ENCODE measurements at places on chromosomes 3 and 15. TPM values are rescaled to one million over a fixed set of nuclear protein-coding genes. Genes with fewer than 3 reads are reported as not detected.

GATA2 gene
- total RNA-seq, result 0.64 TPM

DNA sequence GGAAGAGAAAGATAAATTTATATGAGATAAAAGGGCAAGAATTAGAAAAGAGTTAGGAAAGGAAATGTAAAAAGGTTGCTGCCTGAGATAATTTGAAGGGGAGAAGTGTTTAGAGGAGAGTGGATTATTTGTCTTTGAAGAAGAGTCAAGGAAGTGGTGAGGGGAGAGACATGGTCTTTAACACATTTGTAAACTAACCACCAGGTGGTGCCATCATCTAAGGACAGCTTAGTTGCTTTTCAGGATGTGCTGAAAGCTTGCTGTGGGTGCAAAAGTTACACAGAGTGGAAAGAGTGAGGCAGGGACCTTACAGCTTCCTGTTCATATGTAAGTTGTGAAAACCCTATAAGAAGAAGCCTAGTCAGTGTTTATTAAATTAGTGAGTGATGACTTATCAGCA lies 114.1 kb upstream of the DNAJC19 start:
- no peak overlapping the region for H3K4me3 ChIP-seq
- DNase-seq, result no peak
- no peak overlapping the region for H3K27ac ChIP-seq
- H3K4me1 ChIP-seq, result no peaks in the 10 kb centered on the region

ENTPD3 gene
- not detected for total RNA-seq

DNAH12 gene
- total RNA-seq, result 0.20 TPM

GRCh38 chr3:150005243-150006112 lies 34.8 kb upstream of the PFN2 start:
- no peak for DNase-seq
- no peaks in the 10 kb centered on the region for H3K27me3 ChIP-seq
- H3K36me3 ChIP-seq, result no peaks in the 10 kb centered on the region
- no peak overlapping the region for H3K27ac ChIP-seq
- no peak overlapping the region for H3K4me3 ChIP-seq
- no peaks in the 10 kb centered on the region for H3K4me1 ChIP-seq

DNA sequence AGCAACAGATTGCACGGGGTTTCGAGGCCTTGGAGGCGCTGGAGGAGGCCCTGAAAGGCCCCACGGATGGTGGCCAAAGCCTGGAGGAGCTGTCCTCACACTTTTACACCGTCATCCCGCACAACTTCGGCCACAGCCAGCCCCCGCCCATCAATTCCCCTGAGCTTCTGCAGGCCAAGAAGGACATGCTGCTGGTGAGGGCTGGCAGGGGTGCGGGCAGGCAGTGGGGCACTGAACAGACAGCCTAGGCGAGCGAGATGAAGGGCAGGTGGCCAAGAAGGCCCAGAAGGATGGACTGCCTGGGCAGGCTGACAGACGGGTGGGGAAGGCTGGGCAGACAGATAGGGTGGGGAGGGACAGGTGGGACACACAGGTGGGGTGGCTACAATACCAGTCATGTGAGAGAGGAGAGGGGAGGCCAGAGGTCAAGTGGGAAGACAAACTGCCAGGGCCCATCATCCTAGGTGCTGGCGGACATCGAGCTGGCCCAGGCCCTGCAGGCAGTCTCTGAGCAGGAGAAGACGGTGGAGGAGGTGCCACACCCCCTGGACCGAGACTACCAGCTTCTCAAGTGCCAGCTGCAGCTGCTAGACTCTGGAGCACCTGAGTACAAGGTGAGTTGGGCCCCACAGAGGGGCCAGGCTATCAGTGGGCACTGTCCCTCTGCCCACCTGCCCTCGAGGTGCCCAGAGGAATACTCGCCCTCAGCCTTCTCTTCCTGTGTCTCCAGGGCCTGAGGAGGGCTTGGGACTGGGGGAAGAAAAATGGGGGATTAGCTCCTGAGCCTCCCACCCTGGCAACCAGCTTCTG lies 3.1 kb downstream of the PARP3 start:
- no peaks in the 10 kb centered on the region for H3K36me3 ChIP-seq
- H3K4me3 ChIP-seq, result no peak overlapping the region
- peaks cover 18% of the 10 kb centered on the region for H3K4me1 ChIP-seq
- H3K27ac ChIP-seq, result no peak overlapping the region
- no peaks in the 10 kb centered on the region for H3K27me3 ChIP-seq
- no peak for DNase-seq

C3orf80 gene
- total RNA-seq, result 0.07 TPM

DNA sequence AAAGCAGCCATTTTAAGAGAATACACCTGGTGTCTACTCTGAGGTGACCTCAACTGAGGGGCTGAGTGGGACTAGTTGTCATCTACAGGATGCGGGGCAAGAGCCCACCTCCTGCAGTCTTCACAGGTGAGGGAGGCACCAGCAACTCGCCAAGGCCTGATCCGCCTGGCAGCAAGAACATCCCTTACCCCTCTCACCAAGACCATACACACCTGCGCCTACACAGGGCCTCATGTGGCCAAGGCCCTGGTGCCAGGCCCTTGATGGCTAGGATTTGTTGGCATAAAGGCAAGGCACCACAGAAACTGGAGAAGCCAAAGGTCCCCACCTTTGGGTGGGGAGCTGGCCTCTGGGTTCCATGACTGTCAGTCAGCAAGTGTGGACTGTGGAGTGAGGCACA lies 18.4 kb downstream of the ELP6 start:
- H3K4me1 ChIP-seq, result no peaks in the 10 kb centered on the region
- no peaks in the 10 kb centered on the region for H3K27me3 ChIP-seq
- H3K4me3 ChIP-seq, result no peak overlapping the region
- DNase-seq, result no peak
- peaks cover 24% of the 10 kb centered on the region for H3K36me3 ChIP-seq
- no peak overlapping the region for H3K27ac ChIP-seq
